Tibial nerve (tissue), 4 donors: ENCODE measurements at places on chromosomes 4 and X. TPM values are rescaled to one million over a fixed set of nuclear protein-coding genes. Genes with fewer than 3 reads are reported as not detected.

GRCh38 chrX:136742721-136743379 lies 37.9 kb downstream of the ARHGEF6 start:
- no peaks in the 10 kb centered on the region for H3K27me3 ChIP-seq
- H3K4me3 ChIP-seq = no peak overlapping the region
- no peak for DNase-seq
- no peaks in the 10 kb centered on the region for H3K36me3 ChIP-seq
- H3K27ac ChIP-seq = no peak overlapping the region

DNA sequence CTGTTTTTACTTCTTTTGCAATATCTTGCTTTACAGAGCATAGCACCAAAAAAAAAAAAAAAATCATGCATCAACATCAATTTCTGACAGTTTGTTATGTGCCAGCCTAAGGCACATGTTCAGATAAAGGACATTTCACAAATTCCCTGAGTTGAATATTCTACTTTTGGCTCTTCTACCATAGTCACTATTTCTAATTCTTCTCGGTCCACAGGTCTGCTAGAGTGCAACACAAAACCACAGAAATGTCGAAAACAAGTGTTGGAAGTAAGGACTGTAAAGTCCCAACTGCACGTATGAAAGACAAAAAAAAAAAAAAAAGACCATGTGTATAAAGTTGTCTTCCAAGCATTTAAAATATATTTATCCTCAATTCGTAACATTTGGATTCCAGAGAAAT lies 494.2 kb upstream of the INTU start:
- no peak overlapping the region for H3K4me3 ChIP-seq
- no peak for DNase-seq
- H3K27ac ChIP-seq = no peak overlapping the region
- no peaks in the 10 kb centered on the region for H3K4me1 ChIP-seq
- H3K36me3 ChIP-seq = no peaks in the 10 kb centered on the region
- H3K27me3 ChIP-seq = no peaks in the 10 kb centered on the region

DNA sequence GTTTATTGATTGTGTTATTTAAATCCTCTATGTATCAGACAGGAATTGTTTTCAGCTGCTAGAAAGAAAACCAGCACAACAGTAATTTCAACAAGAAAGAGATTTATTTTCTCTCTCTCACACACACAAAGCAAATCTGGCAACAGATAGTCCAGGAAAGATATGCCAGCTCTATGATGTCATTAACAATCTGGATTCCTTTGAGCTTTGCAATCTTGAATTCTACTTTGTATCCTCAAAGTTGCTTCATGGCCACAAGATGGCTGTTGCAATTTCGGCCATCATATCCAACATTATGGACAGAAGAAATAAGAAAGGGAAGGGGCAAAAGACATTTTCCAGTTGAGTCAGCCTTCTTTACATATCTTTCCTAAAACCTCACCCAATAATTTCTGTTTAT lies 19.8 kb upstream of the FMR1 start:
- H3K4me1 ChIP-seq = no peaks in the 10 kb centered on the region
- no peak overlapping the region for H3K27ac ChIP-seq
- no peaks in the 10 kb centered on the region for H3K27me3 ChIP-seq
- no peak overlapping the region for H3K4me3 ChIP-seq
- H3K36me3 ChIP-seq = no peaks in the 10 kb centered on the region

GRCh38 chrX:64739792-64740378 lies 236.4 kb downstream of the ZC4H2 start:
- H3K27ac ChIP-seq = no peak overlapping the region
- no peaks in the 10 kb centered on the region for H3K36me3 ChIP-seq
- H3K4me3 ChIP-seq = no peak overlapping the region
- H3K4me1 ChIP-seq = no peaks in the 10 kb centered on the region
- DNase-seq = no peak

SHROOM4 gene
- 4.6 TPM for total RNA-seq

SOX3 gene
- not detected for total RNA-seq

ATP2B3 gene
- not detected for total RNA-seq
